KBM-7 (cell line): ENCODE measurements at places on chromosomes 4 and X.
A peak's percentile ranks its signal among the peaks of the same experiment; 100 is the strongest.

DNA sequence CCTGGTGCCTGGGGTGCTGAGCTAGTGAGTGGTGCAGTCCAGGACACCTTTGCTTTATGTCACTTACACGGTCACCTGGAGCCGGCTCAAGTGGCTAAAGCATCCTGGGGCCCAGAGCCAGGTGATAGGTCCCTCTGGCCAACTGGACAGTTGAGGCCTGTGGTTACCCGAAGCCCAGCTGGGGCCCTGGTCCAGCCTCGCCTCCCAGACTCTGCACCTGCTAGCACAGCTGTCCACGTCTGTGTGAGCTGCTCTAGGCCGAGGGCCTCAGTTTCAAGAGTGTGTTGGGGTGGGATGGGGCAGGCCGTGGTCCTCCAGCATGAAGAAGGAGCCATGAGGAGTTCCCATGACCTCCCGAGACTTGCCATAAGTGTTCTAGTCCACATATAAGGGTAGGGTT is 7.7 kb upstream of the ADD1 start:
- no peak for DNase-seq

- DNase-seq = no peak
Observed at GRCh38 chr4:147629783-147630730, 12.9 kb downstream of the TMEM184C start.

GRCh38 chr4:157819693-157820464 is 352.9 kb downstream of the GASK1B start:
- DNase-seq = no peak

DNA sequence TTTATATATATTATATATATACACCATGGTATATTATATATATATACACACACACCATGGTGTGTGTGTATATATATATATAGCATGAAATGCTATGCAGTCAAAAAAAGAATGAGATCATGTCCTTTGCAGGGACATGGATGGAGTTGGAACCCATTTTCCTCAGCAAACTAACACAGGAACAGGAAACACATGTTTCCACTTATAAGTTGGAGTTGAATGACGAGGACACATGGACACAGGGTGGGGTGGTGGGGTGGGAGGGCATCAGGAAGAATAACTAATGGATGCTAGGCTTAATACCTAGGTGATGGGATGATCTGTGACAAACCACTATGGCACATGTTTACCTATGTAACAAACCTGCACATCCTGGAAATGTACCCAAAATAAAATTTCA is 293.6 kb upstream of the NDST3 start:
- DNase-seq = peak; percentile 58

GRCh38 chr4:68617003-68617698 is 41.0 kb upstream of the UGT2B17 start:
- DNase-seq = no peak

GRCh38 chrX:131782646-131783045 is 238.8 kb downstream of the OR13H1 start:
- DNase-seq = no peak

- DNase-seq = no peak
Observed at GRCh38 chrX:141175786-141176185, 1.1 kb downstream of the LDOC1 start.

DNA sequence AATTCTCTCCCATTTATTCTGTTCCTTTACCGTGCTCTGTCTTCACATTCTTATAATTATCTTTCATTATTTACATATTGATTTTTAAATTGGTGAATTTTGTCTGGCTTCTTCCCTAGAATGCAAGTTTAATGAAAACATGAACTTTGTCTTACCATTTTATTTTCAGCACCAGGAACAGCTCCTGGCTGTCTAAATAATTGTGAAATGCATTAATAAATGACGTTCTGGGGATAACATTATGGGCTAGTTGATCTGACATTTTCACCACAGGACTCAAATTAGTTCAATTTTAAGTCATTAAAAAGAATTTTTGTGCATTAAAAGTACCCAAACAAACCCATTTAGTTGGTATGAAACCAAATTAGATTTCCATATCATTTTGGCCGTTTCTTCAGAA is 97.5 kb downstream of the KCTD8 start:
- no peak for DNase-seq

DNA sequence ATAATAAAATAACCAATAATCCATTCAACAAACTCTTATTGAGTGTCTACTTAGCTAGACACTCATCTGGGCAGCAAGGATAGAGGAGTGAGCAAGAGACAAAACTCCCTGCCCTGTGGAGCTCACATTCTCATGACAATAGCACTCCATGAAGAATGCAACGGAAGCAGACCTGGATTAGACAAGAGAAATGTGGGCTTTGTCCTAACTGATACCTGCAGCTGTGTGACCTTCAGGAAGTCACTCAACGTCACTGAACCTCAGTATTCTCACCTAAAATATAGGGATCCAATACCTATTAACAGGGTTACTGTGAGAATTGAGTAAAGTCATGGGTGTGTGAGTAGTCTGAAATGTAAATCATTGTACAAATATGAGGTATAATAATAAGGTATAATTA is 61.2 kb downstream of the NDNF start:
- DNase-seq = no peak

DNA sequence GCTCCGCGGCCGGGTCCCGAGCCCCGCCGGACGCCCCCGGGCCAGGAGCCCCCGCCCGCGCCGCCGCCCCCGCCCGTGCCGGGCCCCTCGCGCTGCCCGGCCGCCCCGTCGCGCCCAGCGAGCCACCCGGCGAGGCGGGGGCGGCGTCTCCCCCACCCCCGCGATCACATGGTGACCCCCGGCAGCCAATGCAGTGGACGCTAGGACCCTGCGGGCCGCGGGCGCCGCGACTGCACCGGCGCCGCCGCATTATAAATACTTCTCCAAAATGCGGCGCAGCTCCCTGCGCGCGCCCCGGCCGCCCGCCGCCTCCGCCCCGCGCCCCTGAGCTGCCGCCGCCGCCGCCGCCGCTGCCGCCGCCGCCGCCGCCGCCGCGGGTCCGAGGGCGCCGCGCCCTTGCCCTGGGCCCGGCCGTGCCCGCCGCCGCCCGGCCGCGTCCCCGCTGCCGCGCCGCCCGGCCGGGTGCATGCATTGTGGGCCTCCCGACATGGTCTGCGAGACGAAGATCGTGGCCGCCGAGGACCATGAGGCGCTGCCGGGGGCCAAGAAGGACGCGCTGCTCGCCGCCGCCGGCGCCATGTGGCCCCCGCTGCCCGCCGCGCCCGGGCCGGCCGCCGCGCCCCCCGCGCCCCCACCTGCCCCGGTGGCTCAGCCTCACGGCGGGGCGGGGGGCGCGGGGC is at the start of gene NAT8L:
Gene NAT8L, plus strand, starts transcription at position 282 of the 680 bp plus-strand sequence. Its CDS starts 185 bp downstream, at position 467.
- peak; percentile 55 for DNase-seq

- DNase-seq = peak; percentile 38
Observed at GRCh38 chr4:42671431-42672194, 14.7 kb upstream of the ATP8A1 start.

DNA sequence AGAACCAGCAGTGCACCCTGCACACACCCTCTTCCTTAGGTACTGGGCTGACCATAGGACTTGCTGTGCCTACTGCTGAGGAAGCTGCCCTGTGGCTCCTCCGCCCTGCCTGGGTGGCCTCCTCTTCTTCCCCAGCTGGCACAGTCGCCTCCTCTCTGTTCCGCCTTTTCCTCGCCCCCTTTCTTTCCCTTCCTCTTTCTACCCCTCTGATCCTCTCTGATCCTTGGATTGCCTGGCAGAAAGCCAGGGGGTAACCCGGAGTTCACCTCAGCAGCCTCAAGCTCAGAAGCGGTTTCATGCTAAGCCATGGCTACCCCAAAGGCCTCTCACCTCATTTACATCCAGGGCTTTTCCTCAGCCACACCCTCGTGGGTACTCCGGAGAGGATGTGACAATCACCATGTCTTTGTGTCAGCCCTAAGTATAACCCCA is 136.2 kb downstream of the SMIM20 start:
- no peak for DNase-seq

- DNase-seq = peak; percentile 95
Observed at GRCh38 chrX:153667956-153668396, 5.6 kb downstream of the PNCK start.

GRCh38 chrX:154396973-154397887 is 947 bp upstream of the RPL10 start:
- peak; percentile 81 for DNase-seq

DNA sequence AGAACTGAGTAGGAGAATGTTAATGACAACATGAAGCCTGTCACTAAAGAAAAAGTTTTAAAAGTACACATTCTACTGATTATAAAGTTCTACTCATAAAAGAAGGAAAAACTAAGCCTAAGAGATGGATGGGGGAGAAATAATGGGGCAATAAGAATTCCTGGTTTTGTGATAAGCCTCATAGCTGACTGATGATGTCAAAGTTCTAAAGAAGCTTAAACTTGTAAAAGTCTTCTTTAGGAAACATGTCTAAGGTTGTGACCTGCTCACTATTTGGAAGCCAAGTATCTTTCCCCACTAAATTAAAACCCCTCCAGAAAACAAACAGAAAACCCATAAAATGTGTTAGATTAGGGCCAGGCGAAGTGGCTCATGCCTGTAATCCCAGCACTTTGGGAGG is 232.9 kb upstream of the GIMD1 start:
- DNase-seq = no peak

- no peak for DNase-seq
Observed at GRCh38 chrX:124256629-124257380, 75.7 kb upstream of the TEX13D start.

DNA sequence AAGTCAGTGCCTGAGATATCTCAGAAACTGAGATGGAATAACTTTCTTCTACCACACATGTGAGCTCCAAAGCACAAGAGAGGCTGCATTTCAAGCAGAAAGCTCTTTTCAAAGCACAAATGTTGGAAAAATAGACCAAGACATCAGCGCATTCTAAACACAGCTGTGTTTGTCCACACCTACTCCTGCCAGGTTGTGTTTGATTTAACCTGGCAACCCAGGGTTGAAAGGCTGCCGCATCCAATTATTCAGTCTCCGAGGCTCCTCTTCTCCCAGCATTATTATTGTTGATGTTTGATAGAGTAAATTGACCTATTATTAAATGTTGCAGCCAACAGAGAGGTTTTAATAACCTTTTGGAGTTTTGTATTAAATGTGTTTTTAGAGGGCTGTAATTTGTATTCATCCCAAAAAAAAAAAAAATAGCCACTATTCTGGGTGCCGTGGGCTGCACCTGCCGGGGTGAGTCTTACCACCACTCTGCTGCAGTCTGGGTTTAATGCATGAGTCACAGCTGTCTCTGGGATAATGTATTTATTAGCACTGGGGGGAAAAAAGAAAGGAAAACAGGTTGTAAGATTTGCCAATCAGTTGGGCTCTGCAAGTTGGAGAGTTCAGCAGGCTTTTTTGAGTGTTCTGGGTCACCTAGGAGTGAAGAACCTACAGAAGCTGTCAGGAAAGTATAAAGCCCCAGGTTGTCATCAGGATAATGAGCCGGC is 105.2 kb upstream of the NOCT start:
- no peak for DNase-seq

DNA sequence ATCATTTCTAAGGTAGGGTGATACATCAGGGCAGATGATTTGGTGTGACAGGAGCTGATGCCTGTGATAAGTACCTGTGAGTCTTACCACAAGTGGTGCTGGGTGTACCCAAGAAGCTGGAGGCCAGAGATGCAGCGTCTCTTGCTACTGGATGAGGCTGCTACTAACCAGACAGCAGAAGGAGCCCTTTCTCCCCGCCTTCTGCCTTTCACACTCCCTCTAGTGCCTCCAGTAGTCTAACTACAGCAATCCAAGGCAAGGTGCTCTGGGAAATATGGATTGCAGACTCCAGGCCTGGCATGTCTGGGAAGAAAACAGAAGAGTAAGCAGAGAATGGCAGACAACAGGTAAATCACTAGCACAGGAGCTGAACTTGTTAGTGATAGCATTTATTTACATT is 470.8 kb downstream of the NKX6-1 start:
- no peak for DNase-seq

DNA sequence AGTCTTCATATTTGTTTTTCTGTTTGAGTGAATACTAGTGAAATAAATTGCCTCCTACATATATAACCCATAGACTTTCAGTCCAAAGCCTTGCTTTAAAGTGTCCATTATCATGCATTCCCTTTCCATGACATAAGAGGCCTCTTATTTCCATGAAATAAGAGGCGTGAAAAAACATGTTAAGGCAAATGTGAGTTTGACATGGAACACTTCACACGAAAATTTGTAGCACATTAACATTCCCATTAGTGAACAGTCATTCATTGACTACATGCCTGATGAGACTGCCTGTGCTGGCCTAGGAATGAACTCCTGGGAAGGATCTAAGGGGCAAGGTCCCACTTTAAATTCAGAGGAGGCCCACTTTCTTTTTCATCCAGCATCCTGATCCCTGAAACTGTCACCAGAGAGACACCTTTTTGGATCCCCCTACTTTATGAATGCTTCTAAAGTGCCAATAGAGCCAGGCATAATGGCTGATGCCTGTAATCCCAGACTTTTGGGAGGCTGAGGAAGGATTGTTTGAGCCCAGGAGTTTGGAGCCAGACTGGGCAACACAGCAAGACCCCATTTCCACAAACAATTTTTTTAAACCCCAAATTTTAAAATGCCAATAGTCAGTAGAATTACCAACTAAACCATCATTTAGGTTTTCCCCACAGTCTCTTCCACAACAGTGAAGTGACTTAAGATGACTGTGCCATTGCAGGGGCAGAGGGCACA is 6.7 kb downstream of the RTL8B start:
- DNase-seq = no peak

GRCh38 chr4:10117359-10118047 is 904 bp upstream of the WDR1 start:
- DNase-seq = peak; percentile 65

DNA sequence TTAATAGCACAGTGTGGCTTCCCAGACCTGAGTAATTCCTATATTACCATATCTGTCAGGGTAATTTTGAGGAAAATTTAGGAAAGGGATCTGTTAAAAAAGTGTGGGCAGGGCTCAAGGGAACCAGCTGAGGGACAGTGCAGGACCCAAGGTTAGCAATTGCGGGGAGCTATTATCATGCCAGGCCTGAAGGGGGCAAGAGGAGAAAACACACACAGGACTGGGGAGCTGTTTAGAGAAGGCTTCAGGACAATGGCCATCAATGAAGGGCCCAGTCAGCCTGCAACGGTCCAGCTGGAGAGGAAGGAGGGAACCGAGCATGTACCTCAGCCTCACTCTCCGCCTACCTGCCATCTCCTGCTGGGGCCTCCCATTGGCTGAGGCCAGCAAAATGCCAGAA is 19.0 kb upstream of the NHS start:
- DNase-seq = no peak

- DNase-seq = no peak
Observed at GRCh38 chrX:148698221-148698620, 197.8 kb downstream of the AFF2 start.
